ENCODE measurements at places on chromosomes 5 and 9. TPM values are rescaled to one million over a fixed set of nuclear protein-coding genes. Genes with fewer than 3 reads are reported as not detected.

The HTR1A gene
- total RNA-seq: not detected

DNA sequence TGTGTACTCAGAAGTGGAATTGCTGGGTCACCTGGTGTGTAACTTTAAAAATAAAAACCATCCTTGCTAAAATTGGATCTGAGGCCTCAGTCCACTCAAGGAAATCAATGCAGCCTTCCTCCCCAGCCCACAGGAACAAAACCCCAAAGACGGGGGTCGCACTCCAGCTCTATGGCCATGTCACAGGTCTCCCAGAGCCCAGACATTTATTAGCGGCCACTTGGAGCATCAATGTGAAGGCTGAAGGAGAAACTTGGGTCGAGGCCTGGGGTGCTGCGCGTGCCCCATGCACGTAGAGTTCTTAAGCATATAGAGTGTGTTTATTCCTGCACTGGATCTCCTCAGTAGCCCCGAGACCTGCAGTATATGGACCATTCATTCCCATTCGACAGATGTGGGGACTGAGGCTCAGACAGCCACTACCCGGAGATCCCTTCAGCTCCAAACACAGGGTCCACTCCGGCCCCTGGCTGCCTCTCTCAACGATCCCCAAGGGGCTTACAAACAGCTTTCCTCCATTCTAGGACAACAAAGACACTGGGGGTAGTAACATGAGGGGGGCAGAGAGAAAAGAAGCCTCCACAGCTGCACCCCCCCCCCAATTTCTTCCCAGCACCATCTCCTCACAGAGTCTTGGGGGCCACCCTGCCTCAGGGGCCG lies 14.3 kb upstream of the OLFM1 start:
- no peak for DNase-seq

DNA sequence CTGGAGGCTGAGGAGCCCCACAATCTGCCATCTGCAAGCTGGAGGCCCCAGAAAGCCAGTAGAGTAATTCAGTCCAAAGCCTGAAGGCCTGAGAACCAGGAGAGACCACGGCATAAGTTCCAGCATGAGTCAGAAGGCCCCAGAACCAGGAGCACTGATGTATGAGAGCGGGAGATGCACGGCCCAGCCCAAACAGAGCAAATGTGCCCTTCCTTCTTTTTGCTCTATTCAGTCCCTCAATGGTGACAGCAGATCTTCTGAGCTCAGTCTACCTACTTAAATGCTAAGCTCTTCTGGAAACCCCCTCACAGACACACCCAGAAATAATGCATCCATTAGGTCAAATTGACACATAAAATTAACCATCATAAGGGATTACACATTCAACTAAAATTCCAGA lies 277.6 kb downstream of the ATPSCKMT start:
- no peak for DNase-seq

GRCh38 chr5:6838736-6839135 lies 125.5 kb downstream of the TENT4A start:
- DNase-seq: no peak

DNA sequence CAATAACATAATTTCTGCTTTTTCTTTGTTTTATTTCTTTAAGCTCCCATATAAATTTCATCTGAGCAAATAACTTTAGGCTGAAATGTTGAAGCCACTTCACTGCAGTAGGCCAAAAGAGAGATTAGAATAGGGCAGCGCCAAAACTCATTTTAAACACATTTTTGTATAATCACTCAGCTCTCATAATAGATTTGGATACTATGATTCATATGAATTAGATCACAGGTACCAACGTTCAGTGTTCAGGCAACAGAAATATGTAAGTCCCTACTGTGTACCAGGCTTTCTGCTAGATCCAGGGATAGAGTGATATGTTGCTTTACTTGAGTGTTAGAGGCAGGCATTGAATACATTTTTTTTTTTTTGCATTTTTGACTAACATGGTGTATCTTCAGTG lies 370.5 kb downstream of the PTPRD start:
- no peak for DNase-seq

GRCh38 chr5:54969856-54970828 lies 15.3 kb downstream of the ESM1 start:
- no peak for DNase-seq

The SH3PXD2B gene
- 25.6 TPM for total RNA-seq

The IL13 gene
- not detected for total RNA-seq

- DNase-seq: no peak
These were observed 970.6 kb upstream of the CDH18 start for GRCh38 chr5:20958641-20959040.

- no peak for DNase-seq
These were observed 76.0 kb downstream of the CEMIP2 start for GRCh38 chr9:71692337-71692736.

- DNase-seq: no peak
These were observed 1126.4 kb upstream of the SEMA6A start for GRCh38 chr5:117701062-117701461.

- no peak for DNase-seq
These were observed 9.4 kb upstream of the RPS14 start for GRCh38 chr5:150458802-150459557.

GRCh38 chr5:27708534-27708933 lies 670.1 kb upstream of the CDH9 start:
- DNase-seq: peak; percentile 60

DNA sequence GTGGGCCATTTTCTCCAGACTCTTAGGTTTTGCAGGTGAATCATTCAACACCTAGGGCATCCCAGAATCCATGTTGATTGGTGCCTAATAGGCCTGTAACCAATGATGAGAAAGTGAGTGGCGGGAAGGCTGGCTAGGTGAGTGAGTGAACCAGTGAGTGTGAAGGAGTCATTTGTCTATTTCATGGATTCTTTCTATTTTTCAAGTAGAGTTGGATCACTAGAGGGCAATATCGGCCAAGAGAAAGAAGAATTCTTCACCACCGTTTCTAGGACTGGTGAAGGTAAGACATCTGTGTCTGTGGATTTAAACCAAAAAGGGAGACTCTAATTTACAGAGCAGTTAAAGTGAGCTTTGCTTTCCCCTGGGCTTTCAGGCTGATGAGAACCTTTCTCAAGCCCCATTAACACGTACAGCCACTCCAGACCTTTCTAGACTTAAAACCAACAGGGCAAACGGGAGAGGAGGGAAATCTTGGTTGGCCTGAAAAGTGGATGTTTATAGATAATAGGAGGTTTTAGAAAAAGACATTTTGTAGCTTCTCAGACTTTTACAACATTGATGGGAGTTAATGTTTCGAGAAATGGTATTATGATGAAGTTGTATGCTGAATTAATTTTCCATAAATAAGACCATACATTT lies 114.3 kb upstream of the IL12B start:
- no peak for DNase-seq

DNA sequence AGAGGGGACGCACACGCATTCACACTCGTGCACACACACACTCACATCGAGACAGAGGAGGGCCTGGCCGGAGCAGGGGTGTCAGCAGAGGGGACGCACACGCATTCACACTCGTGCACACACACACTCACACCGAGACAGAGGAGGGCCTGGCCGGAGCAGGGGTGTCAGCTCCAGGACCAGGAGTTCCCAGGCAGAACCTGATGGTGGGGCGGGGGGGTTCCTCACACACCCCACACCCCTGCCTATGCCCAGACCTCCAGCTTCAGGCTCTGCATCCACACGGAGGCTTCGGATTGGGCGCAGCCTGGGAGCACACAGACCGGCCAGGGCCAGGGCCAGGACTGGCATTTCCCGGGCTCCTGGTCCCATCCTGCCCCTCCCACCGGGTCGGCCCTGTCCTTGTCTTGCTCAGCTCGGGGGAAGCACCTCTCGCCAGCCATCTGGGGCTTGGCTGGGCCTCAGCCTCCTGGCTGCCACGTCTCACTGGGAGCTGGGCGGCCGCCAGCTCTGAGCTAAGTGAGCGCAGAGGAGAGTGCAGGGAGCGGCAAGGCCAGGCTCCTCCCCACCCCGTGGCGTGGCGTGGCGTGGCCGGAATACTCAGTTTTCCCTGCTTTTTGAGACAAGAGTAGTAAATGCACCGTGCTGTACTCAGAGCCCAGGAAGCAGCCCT lies 31.3 kb downstream of the ADAMTS2 start:
- DNase-seq: no peak

The DDX4 gene
- total RNA-seq: not detected

DNA sequence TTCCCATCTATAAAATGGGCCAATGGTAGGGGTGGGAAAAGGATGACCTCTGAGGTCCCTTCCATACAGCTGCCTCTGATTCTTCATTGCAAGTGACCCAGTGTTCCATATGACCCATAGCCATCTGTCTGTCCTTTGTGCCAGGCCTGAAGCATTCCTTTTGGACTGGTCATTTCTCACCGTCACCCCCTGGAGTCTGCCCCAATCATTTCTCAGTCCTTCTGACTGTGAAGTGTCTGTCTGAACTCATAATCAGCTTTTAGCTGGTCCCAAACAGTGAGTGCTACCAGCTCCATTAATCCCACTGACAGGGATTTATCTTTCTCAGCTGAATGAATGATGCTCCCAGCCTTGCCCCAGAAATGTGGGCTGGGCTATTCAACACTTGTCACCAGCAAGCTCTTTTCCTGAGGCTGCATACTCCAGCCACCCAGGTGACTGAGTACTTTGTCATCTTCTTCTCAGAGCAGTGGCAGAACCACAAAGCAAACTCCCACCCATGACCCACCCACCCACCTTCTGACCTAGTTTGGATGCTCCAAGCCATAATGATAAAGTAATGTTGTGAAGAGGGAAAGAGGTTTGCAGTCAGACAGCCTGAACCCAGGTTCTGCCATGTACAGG lies 37.4 kb downstream of the KCNIP1 start:
- no peak for DNase-seq

DNA sequence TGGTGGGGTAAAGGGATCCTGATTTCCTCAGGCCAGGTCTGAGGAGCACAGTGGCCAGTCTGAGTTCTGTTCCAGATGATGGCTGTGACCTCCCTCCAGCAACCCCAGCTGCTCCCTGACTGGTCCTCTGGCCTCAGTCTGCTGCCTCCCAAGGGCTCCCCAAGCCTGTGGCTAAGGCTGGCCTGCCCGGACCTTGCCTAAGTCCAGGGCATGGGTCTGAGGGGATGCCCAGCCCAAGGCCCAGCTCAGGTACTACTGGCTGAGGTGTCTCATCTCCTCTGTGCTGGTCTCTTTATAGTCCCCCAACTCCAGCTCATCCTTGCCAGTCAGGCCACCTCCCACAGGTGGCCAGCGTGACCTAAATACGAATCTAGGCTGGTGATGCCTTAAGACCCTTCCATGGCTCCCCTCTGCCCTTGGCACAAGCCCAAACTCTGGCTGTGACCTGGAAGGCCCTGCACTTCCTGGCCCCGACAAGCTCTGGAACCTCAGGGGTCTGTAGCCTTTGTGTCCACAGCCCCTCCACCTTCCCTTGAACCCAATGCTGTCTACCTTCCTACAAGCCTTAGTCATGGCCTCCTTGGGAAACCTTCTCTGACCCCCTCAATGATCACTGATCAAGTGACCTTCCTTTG lies 9.8 kb downstream of the KIF12 start:
- no peak for DNase-seq

- DNase-seq: no peak
These were observed 8.0 kb downstream of the NTNG2 start for GRCh38 chr9:132169672-132170392.

GRCh38 chr5:149931992-149932436 lies 12.6 kb downstream of the PDE6A start:
- no peak for DNase-seq

DNA sequence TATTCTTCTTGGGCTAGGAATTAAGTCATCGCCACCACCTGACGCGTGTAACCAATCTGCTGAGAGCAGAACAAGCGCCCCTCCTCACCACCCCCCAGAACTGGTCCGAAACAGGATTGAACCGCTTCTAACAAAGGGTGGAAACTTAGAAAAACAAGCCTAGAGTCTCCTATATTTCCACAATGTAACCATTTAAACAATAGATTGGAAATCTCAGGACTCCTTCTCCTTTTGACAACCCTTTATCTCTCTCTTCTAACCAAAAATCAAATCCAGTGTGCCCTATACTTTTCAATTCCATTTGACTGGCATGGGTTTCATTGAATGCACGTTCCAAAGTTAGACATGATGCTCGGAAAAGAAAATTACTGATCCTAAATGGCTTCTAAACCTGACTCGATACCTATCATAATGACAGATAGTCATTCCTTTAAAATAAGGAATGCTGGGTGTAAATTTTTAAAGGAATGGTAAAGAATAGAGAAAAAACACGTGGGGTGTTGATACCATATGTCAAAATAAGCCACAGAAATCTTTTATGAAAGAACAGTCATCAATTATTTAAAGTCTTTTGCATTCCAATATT lies 1.2 kb downstream of the ARRDC3 start:
- DNase-seq: no peak

The C7 gene
- not detected for total RNA-seq

The WDR38 gene
- total RNA-seq: not detected

DNA sequence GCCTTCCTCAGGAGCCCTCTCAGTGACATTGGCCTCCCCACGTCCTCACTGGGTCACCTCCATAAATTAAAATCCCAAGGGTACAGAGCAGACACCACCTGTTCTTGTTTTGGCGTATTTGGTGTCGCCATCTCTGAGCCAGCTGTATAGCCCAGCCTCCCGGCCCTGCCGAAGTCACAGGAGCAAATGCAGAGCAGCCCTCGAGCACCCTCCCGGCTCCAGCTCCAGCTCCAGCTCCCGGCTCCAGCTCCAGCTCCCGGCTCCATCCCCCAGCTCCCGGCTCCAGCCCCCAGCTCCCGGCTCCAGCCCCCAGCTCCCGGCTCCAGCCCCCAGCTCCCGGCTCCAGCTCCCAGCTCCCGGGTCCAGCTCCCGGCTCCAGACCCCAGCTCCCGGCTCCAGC lies 74.3 kb downstream of the ZNF354C start:
- DNase-seq: no peak

The PCDHA6 gene
- not detected for total RNA-seq

GRCh38 chr5:115532517-115532916 lies 12.1 kb downstream of the FEM1C start:
- no peak for DNase-seq

- DNase-seq: no peak
These were observed 182.2 kb upstream of the ANKRD55 start for GRCh38 chr5:56415356-56415765.

DNA sequence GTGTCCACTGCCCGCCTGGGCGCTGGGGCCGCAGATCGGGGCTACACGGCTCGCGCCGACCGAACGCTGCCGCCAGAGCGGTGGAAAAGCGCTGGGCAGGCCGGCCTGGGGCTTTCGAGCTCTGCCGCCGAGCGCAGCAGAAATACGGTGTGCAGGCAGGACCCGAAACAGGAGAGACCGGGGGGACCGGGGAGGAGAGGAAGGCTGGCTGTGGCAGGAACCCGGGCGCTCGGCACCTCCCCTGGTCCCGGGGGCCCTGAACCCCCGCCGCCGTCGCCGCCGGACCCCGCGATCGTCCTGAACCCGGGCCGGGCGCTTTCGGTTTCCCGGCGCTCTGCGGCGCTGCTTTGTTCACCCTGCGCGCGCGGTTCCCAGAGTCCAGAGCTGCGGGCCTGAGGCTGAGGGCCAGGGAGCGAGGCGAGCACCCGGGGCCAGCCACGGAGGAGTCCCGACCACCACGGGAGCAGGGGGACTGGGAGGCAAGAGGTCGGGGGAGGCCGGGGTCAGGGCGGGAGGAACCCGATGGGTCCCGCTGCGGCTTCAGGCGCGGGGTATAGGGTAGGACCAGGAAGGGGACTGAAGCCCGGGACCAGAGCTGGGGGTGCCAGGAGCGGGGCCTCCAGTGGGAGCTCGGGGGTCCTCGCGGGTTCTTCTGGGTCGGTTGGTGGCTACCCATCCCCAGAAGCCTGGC lies 12.0 kb downstream of the IRX2 start:
- DNase-seq: no peak

- no peak for DNase-seq
These were observed 591.0 kb upstream of the DMAC1 start for GRCh38 chr9:8390571-8390970.

Measured in epithelial cell of proximal tubule (primary cell).